Stimulated activated CD4-positive, alpha-beta T cell treated with anti-CD3 and anti-CD28 coated beads, Interleukin-4, amount 100 ng/mL, for 1 hour (primary cell): ENCODE measurements at places on chromosomes 3 and 15.
A peak's percentile ranks its signal among the peaks of the same experiment; 100 is the strongest.

DNA sequence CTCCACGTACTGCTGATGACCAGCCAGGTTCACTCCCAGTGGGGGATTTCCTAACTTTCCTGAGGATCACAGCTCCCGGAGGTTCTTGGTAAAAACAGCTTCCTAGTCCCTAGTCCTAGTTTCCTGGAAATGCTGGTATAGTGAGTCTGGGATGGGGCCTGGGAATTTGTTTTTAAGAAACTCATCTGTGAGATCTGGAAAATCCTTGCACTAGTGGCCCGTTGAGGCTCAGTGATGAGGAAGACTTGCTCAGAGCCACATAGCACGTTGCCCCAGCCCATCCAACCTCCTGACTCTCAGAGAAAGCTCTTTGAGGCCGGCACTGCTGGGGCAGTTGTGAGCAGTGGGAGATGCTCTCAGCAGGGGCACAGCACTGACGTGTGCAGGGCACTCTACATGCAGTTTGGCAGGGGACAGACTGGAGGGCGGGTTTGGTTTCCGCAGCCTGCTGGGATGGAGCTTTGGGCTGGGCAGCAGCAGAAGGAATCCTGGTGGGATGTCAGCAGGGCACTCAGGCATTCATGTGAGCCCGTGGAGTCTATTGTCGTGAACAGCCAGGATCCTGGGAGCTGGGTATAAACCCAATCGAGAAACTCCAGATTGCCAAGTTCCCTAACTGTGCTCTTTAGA, 31.6 kb downstream of the SAXO2 start:
- no peak for DNase-seq

DNA sequence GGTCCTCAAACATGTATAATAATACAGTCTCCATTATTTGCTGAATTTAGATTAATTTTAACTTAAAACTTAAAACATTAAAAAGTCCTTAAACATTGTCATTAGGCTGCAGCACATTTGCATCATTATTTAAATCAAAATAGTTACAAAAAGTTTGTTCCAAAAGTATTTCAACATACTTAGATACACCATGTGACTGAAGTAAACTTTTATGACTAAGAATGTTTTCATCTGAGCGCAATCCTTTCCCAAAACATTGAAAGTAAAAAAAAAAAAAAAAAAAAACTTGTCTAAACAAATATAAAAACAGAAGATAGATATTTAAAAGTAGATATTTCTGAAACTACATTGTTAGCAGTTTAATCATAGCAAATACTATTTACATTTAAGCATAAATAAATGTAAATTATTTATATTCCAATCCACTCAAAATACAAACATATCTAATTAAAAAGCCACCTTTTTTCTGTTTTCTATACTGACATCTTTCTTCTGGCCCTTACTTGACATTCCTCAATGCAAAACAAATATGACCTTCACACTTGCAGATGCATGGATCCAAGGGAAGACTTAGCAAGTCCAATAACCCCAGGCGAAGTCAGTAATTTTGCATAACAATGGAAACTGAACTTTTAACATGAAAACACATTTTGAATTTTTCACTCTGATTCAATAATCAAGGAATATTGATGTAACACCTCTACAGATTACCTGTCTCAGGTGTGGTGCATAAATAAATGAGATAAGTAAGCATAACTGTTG, 10.3 kb downstream of the FAM227B start:
- DNase-seq = no peak

DNA sequence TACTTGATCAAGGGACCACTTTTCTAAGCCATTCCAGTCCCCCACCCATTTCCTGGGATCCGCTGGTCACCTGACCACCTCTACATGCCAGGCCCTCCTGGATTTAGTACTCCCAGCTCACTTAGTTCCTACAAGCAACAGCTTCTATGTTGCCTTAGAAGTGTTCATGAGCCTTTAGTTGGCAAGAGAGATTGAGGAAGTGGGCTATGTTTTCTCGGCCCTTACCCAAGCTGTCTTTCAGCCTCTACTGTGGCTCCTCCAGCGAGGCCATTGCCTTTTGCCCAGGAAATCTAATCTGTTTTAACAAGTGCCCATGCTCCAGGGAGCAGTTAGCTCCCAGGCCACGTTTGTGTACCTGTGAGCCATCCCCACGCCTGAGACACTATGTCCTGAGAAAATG, 4.5 kb upstream of the PRKAR2A start:
- DNase-seq = no peak

- DNase-seq = no peak
These were observed 24.0 kb upstream of the SPTBN5 start for GRCh38 chr15:41917767-41918430.

- DNase-seq = no peak
These were observed 9.8 kb upstream of the SEMA4B start for GRCh38 chr15:90191344-90191687.

GRCh38 chr3:14771593-14772497, 46.9 kb upstream of the FGD5 start:
- DNase-seq = no peak

- DNase-seq = no peak
These were observed 28.6 kb downstream of the ABTB1 start for GRCh38 chr3:127701280-127701911.

GRCh38 chr15:88571153-88571851, 24.8 kb upstream of the DET1 start:
- no peak for DNase-seq

- no peak for DNase-seq
These were observed 292.0 kb downstream of the TBL1XR1 start for GRCh38 chr3:176905331-176905730.

DNA sequence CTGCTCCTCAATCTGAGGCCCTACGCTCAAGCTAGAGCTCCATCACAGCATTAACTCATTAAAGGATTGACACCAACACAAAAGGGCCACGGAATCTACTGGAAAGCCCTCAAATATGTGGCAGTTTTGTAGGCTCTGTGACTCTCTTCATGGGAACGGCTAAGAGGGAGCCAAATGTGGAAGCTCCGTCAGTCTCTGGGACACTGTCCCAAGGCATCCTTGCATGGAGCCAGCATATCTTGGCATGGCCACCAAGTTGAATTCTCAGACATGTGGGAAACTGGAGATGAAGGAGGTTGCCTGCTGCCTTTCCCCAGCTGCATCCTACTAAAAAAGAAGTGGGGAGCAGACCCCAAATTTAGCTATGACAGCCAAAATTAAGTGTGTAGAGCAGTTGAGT, 296.9 kb downstream of the NTRK3 start:
- DNase-seq = no peak

GRCh38 chr15:23913635-23914034, 226.5 kb upstream of the NDN start:
- no peak for DNase-seq

DNA sequence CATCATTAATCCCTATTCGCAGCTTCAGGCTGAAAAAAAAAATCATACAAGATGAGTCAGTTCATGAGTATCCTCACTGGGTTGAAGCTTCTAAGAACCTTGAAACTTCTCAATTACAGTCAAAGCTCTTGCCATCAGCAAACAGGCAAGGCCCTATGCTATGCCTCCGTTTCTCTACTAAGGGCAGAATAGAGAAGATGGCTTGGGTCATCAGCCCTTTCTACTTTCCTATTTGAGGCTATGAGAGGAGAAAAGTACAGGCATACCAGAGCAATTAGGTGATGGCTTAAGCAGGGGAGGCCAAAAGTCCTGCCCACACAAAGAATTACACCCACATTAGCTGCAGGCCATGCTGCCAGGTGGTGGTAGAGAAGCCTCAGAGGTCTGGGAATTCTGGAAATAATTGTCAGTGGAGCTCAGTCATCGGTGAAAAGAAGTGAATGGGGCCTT, 89.0 kb downstream of the MRPL46 start:
- no peak for DNase-seq

DNA sequence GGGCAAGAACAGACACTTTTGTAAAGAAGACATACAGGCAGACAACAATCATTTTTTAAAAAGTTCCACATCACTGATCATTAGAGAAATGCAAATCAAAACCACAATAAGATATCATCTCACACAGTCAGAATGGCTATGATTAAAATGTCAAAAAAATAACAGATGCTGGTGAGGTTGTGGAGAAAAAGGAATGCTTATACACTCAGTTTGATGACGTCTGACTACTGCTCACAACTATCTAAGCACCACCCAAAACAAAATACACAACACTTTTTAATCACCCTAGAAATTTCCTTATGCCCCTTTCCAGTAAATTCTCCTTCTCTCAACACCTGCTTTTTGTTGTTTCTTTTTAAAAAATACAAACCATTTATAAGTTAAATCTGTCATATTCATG, 228.8 kb downstream of the ISL2 start:
- DNase-seq = no peak

GRCh38 chr3:195397524-195397923, 45.3 kb downstream of the ACAP2 start:
- no peak for DNase-seq

GRCh38 chr3:162370141-162370540, 873.5 kb downstream of the OTOL1 start:
- DNase-seq = no peak

- DNase-seq = no peak
These were observed 32.4 kb downstream of the SCN11A start for GRCh38 chr3:39019299-39019698.

DNA sequence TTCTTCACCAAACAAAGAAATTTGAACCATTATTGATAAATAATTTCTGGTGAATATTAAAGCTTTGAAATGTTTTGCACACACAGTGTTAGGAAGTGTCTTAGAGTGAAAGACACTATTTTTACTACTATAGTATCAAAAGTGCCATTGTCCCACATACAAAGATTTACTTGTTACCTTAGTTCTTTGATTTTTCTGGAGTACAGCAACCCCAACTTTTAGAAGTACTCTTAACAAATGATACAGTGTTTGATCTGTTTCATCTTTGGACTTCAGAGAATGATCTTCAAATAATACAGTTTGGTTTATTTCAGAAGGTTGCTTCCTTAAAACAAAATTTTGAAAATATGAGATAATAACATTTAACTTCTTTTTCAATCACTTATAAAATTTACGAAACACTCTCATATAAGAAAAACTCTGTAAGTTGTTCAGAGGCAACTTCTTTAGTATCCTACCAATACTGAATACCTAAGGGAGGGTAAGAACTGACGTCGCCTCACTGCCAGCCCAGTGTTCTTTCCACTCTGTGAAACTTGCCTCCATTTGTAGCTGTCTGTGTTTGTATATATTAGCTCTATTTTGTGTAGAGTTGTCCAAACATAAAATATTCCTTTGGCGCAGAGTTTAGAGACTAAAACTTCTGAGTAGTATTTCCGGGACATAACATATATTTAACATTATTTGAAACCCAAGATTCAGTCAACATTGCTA, 464.2 kb downstream of the LPP start:
- DNase-seq = no peak

DNA sequence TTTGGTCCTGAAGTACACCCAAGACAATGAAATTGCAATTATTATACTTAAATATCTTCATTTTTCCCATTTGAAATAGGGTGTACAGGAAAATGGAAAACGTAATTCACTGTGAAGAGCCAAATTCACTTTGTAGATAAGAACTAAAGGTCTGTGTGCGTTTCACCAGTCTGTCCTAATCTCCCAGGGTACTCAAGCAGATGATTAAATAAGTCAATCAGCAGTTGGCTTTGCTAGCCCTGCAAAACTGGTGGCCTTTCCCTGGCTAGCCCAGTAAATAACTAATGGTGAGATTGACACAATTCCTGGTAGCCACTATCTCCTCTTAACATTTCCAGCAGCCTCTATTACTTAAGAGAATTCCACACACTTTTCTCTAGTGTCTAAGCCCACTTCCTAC, 389.3 kb downstream of the TBL1XR1 start:
- DNase-seq = no peak

DNA sequence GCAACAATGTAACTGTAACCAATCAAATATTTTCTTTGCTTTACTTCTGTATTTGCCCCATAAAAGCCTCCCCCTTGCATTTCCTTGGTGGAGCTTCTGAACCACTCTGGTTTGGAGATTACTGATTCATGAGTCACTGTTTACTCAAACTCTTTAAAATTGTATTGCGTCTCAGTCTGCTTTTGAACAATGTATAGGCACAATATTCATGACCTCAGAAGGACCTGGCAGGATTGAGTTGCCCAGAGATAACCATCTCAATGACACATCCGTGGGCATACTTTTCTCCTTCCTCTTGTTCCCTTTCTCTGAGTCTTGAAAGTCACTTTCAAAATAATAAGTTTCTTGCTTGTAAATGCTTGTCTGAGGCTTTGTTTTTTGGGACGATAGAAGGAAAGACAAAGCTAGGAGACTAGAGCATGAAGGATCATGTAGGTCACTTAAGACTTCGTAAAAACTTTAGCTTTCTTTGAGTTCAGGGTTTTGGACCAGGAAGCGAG, 57.1 kb upstream of the POU1F1 start:
- DNase-seq = no peak

DNA sequence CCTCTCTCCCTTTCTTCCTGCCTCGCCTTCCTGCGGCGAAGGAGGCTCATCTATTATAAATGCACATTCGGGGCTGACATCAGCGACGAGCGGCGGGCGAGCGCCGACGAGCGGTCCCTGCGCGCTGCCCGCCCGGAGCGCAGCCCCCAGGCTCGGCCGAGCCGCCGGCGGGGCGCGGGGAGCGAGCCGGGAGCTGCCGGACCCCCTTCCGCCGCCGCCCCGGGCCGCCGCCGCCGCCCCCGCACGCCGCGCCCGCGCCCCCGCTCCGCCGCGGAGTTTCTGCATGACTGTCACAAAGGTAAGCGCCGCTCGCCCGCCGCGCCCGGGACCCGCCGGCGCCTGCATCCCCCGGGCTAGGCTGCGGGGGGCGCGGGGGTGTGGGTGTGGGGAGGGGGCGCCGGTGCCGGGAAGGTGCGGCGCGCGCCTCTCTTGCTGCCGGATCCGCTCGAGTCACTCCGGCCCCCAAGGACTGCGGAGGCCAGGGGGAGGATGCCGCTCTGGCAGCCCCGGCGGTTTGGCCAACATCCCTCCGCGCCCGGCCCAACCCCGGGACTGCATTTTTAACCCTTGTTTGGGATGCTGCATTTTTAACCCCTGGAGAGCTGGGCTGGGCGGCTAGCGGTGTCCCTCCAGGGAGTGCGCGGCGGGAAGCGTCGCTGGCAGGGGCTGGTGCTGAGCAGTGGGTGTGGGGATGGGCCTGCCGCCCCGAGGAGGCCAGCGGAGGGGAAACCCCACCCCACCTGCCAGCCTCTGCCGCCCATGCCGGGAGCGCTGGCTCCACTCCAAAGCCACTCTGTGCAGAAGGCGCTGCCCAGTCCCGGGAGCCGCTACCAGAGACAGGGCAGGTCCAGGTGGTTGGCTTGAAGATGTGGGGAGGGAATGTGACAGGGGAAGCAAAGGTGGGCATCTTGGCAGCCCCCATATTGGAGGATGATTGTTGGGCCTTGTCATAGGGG, at the start of gene CORO2B:
Gene CORO2B (plus strand): TSS at position 14 of the 956 bp plus-strand sequence. CDS start 270 bp downstream, at position 284.
- peak; percentile 41 for DNase-seq

- no peak for DNase-seq
These were observed 30.1 kb downstream of the FOXL2 start for GRCh38 chr3:138916824-138917223.

DNA sequence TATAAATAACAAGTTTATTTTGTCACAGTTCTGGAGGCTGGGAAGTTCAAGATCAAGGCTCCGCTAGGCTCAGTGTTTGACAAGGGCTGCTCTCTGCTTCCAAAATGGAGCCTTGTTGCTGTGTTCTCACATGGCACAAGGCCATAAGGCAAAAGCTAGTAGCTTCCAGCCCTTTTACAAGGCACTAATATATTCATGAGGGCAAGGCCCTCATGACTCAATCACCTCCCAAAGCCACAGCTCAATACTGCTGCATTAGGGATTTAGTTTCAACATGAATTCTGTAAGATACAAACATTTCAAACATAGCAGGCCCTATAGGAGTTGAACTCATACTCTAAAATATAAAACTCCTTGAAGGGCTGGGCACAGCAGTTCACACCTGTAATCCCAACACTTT, 30.2 kb downstream of the ZBTB11 start:
- DNase-seq = no peak
